Posterior vena cava (tissue), 2 donors: ENCODE measurements at places on chromosomes 2 and 18.
A peak's percentile ranks its signal among the peaks of the same experiment; 100 is the strongest.

DNA sequence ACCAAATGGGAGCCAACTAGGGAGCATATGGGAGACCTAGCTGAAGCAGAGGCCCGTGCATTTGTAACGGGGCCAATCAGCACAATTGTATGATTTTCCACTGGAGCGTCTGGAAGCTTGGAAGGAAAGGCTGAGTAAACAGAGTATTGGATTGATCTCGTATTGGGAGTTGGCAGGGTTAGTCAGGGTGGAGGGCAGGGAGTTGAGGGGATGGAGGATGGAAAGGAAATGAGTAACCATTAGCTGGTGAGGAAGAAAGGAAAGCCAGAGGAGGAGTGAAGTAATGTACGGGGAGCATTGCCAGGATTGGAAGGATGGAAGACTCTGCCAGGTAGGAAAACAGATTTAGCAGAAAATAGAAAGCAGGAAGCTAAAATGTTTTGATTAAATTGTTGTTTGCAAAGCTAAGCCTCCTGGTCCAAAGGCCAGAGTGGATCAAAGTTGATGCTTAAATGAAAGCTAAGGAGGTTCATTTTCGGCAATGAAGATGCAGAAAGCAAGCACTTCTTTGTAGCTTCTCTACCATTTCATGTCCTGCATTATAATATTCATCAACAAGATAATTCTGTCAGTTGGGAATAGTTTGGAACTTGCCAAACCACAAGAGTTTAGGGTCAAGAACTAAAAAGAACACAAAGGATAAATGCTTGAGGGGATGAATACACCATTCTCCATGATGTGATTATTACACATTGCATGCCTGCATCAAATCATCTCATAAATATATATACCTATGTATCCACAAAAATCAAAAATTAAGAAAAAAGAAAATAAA, 75.6 kb upstream of the TTN start:
- no peak for DNase-seq

- DNase-seq = no peak
Observed at GRCh38 chr2:194411221-194411620, 1245.8 kb upstream of the SLC39A10 start.

DNA sequence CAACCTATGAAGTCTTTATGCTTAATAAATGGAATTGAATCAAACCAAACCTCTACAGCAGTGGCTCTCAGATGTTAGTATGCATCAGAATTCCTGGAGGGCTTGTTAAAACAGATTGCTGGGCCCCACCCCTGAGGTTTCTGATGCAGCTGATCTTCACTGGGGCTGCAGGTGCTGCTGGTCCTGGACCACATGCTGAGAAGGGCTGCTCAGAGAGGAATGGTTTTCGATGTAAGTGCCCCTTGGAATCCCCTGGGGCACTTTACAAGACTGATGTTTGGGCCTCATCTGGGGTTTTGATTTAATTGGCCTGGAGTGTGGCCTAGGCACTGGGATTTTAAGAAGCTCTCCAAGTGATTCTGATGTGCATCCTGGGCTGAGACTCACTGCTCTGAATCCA, 403.8 kb upstream of the HS6ST1 start:
- no peak for DNase-seq

DNA sequence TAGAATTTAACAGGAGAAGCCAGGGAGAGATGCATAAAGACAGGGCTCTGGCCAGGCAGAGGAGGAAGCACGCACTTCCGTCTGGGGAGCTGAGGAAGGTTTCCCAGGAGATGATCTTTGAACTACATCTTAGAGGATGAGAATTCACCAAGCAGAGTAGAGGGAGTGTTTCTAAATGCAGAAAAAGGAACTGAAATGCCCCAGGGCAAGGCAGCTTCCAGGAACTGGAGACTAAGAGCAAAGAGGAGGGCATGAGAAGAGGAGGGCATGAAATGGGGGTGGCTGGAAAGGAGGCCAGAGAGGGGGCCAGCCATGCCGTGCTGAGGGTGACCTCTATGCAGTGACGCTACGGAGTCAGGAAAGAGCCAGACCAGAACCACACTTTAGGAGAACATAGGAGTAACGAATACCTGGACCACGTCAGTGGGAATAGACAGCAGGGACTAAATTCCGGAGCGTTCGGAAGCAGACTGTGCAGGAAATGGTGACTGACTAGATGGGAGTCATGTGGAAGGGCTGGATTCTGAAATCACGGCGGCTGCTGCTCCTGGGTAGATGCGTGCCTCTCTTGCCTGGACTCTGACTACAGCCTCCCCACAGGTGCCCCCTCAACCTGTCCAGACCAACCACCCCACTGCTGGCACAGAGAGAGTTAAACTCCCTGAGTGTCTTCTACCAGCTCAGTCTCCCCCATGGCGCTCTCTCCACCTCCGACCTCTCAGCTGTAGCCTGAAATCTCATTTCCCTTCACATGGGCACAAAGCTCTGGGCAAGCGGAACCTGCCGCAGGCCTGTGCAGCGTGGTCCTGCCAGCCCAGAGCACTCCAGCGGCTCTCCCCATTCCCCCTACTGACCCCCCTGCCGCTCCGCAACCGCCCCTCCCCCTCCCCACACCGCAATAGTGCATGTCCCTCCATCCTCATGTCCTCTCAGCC, 87.0 kb upstream of the RTN4 start:
- no peak for DNase-seq

- no peak for DNase-seq
Observed at GRCh38 chr2:192230889-192231453, 36.2 kb upstream of the TMEFF2 start.

DNA sequence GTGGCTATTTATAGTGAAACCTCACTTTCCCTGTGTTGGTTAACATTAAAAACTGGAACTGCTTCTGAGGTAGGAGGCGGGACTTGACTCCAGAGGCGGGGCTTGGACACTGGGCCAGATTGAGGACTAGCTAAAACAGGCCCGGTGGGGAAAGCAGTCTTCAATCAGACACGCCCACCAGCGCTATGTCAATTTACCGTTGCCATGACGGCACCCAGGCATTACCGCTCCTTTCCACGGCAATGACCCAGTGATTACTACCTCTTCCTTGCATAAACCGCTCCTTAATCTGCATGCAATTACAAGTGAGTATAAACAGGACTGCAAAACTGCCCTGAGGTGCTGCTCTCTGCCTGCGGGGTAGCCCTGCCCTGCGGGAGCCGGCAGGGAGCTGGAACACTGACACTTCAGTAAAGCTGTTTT, 35.3 kb downstream of the LRRFIP1 start:
- peak; percentile 95 for DNase-seq

- DNase-seq = no peak
Observed at GRCh38 chr2:174678395-174678794, 80.8 kb upstream of the WIPF1 start.

DNA sequence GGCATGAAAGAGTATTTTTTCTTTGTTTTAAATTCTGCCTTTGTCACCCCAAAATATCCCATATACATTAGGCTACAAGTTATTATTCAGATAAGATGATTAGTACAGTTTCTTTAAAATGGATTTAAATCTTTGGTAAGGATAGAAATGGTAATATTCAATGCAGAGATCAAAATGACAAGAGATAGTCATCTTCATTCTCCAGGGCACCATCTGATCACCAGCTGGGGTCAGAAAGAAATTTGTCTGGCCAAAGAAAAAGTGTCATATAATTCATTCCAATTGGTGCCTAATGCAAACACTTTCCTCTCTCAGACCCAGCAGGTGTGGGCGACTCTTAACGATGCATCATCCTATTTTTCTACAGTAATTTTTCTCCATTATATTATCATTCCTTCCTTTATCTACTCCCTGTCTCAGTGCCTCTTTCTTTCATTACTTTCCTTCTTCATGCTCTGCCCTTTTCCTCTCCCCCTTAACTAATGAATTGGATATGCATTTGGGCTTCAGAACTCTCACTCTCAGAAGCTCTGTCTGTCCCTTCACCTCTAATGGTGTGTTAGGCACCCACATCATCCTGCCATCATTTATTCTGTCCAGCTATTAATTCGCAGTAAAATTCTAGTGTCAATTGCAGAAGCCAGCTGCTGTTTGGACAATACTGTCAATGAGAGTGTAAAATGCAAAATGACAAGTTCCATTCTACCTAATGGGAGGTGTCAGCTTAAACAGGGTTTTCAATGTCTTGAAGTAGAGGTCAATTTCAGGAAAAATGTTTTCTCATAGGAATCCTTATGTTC, 570.5 kb downstream of the TDRD15 start:
- no peak for DNase-seq

- DNase-seq = no peak
Observed at GRCh38 chr2:21393173-21393572, 269.4 kb downstream of the TDRD15 start.

- no peak for DNase-seq
Observed at GRCh38 chr18:62172298-62172697, 14.6 kb downstream of the PIGN start.
